ENCODE measurements at places on chromosomes 2 and 18. TPM values are rescaled to one million over a fixed set of nuclear protein-coding genes. Genes with fewer than 3 reads are reported as not detected.

Gene EFEMP1
- polyA plus RNA-seq = 111 TPM

GRCh38 chr2:80080957-80081356, 223.6 kb downstream of the LRRTM1 start:
- no peak for DNase-seq

DNA sequence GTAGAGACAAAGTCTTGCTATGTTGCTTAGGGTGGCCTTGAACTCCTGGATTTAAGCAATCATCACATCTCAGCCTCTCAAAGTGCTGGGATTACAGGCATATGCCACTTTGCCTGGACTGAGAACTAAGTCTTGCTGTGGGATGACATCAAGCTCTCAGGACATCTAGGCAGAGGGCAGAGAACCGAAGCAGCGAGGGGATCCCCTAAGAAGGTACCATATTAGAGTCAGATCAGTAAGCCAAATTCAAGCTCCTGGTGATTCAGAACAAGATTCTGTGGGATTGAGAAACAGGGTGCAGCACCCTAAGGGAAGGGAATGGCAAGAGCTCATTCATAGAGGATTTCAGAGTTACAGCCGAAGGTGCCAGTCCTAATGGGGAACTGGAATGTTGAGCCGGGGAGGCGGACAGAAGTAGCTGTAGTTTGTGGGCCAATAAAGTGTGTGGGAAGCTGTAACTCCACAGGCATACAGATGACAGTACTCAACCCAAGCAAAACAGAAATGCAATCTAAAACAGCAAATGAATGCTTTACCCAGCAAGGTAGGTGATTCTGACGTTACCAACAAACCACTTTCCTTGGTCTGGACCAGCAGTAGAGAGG, 30.9 kb downstream of the EPHA4 start:
- no peak for DNase-seq

Gene SPDYA
- polyA plus RNA-seq = 3.9 TPM

DNA sequence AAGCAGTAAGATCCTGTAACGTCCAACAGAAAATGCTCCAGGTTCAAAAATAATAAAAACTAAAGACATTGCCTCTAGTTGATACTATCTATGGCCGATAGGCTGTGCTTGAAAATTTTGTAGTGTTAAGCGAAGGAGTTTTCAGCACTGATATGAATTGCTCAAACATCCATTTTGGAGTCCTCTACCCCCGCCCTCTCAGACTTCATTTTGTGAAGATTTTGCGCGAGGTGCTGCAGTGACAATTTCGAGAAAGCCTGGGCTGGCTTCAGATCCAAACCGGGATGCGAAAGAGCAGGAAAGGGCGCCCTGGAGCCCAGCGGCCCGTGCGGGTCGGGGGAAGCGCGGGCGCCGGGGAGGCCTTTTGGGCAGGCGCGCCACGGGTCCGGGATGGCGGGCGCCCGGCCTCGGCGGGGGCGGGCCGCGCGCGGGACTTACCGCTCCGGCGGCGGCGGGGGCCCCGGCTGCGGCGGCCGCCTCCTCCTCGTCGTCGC, 1.8 kb downstream of the SP3 start:
- peak; percentile 77 for DNase-seq

Gene MYO7B
- polyA plus RNA-seq = 22.8 TPM

Gene LGALSL
- polyA plus RNA-seq = 41.8 TPM

DNA sequence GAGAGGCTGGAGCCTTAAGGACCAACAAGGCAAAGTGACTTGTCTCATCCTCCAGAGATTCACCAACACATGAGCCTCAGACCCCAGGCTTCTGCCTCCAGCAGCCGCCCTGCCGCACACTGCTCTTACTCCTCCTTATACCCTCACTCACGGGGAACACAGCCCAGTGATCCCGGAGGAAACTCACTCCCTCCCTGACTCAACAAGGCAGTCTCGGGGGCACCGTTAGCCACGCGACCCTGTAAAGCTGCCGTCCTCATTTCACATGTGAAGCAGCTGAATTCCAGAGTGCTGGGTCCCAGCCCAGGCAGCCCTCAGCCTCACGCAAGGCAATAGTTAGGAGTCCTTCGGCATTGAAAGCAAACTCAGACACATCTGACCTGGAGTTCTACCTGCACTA, 129.7 kb downstream of the TPO start:
- DNase-seq = no peak

GRCh38 chr2:41949883-41950665, 97.7 kb upstream of the PKDCC start:
- no peak for DNase-seq

- no peak for DNase-seq
Measured at GRCh38 chr2:182642328-182642727, 73.7 kb upstream of the DNAJC10 start.

- no peak for DNase-seq
Measured at GRCh38 chr2:26564121-26564644, 77.0 kb downstream of the CIB4 start.

DNA sequence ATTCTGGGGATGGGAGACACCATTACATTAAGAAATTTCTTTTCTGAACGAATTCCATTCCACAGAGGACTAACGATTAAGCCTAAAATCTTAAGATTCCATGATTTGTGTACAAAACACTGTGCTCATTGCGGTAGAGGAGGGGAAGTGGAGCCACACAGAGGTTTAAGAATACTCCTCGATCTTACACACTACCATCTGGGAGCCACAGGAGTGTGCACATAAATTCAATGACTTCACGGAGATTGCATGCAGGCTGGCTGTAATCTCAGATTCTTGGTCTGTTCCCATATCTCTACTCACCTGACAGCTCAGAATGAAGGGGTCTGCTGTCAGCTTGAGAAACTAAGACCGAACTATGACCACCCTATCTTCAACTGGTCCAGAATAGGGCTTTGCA, 762 bp downstream of the VPS4B start:
- no peak for DNase-seq

DNA sequence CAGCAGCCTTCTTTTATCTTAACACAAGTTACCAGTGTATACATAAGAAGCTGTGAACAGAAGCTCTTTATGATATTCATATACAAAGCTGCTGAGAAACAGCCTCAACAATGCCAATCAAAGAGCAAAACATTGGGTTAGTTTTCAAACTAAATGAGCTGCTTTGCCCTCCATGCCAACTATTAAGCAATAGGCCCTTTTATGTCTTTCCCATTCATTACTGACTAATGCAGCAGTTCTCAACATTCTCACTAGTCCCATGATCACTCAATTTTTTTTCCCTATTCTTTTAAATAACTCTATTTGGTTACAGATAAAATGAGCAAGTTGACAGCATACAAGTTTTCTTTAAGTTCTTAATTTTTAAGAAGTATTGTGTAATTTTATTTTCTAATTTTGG, 57.9 kb upstream of the FRZB start:
- no peak for DNase-seq

DNA sequence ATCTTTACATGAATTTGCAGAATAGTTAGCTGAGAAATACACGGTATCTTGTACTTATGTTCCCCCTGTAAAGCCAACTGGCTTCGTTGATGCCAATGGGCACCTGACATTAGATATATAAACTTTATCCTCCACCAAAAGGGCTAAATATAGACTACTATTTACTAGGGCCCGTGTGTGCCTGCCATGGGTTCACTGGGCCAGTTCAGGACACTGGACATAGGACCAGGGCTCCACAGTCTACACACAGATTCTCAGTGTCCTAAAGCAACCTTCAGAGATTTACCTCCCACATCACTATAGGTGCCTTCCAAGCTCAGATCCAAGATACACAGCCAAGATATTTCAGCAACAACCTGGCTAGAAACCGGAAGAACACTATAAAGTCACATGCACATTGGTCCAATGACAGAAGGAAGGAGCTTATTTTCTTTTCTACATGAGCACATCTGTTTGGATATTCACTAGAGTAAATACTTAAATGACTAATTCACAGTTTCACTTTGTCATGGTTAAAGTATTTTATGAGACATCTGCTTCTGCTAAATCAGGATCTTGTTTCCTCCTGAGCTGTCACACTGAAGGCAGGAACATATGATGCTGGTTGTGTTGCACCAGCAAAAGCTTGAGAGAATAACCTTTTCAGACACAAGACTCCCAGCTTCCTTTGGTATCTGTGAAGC, 95.1 kb downstream of the MYO5B start:
- DNase-seq = no peak

Gene SLC4A5
- polyA plus RNA-seq = 3.7 TPM

Gene G6PC2
- 0.08 TPM for polyA plus RNA-seq

DNA sequence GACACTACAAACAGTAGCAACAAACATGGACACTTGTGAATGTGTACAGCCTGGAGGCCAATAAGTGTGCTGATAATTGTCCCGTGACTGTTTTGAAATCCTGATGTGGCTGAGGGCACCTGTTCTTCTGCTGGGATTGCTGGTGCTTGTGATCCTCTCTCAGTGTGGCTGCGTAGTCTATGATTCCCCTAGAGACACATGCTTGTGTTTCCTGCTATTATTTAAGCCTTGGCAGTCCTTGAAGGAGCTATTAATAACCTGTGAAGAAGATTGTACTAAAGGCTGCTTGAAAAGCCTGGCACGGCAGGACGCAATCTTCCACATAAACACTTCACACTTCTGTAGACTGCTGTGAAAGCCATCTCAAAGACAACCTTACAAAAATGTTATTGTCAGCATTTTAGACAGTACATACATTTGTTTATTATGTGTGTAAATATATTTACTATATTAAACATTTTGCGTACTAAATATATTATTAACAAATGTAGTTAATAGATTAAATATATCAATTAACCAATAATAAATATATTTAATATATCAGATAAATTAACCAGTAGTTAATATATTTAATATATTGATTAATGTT, 71.4 kb downstream of the GALR1 start:
- DNase-seq = no peak

GRCh38 chr2:9331704-9332103, 91.6 kb downstream of the ITGB1BP1 start:
- DNase-seq = no peak

GRCh38 chr2:12017499-12018157, 271.2 kb downstream of the LPIN1 start:
- no peak for DNase-seq

DNA sequence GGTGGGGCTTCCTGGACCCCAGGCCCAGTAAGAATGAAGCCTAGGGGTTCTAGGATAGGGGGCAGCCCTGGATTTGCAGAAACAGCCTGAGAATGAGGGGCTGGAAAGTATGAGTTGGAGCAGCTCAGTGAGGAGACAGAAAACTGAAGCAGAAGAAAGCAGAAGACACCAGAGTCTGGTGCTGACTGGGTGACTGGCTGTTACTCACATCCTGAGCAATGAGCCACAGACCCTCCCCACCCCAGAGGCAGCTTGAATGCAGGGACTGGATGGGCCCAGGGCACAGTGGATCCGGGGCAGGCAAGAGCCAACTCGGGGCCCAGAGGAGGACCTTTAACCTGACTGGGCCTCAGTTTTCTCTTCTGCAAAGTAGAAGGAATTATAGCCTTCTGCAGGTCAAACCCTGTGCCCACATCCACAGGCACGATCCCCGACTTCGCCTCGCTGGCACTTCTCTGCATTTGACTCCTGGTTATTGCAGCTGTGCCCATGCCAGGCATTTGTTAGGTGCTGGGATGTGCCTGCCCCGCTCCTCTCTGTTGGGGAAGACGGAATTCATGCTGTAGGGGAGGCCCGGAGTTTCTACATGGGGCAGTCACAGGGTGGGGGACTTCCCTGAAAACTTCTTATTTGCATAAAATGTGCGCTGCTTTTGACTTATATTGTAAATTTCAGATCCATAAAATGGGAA, 8.5 kb downstream of the STEAP3 start:
- no peak for DNase-seq

DNA sequence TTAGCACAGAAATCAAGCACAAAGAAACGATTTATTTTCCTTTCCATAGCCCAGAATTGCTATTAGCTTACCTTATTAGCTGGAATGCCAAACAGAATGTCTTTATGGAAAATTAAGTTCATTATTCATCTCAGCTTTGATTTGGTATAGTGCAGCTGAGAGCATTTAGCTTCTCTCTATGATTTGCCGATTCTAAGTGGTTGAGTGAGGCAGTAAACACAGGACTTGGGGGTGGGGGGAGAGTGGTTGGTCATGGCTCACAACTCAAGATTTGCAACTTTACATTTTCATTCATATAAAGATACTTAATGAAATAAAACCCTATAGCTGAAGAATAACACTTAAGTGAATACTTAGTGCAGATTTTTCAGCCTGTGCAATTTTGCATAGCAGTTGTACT, 395.2 kb downstream of the TGIF1 start:
- DNase-seq = no peak

Gene CTAGE1
- polyA plus RNA-seq = 0.05 TPM

GRCh38 chr18:28390022-28390421, 213.1 kb upstream of the CDH2 start:
- no peak for DNase-seq

Gene AMER3
- 0.03 TPM for polyA plus RNA-seq

- DNase-seq = peak; percentile 78
Measured at GRCh38 chr2:42967959-42968674, 175.7 kb upstream of the HAAO start.

Measured in left kidney (tissue), 8 donors.